Fibroblast of lung (primary cell): ENCODE measurements at places on chromosomes 13 and 19.

GRCh38 chr19:38122402-38123093 is 101.5 kb downstream of the DPF1 start:
- no peak for DNase-seq

DNA sequence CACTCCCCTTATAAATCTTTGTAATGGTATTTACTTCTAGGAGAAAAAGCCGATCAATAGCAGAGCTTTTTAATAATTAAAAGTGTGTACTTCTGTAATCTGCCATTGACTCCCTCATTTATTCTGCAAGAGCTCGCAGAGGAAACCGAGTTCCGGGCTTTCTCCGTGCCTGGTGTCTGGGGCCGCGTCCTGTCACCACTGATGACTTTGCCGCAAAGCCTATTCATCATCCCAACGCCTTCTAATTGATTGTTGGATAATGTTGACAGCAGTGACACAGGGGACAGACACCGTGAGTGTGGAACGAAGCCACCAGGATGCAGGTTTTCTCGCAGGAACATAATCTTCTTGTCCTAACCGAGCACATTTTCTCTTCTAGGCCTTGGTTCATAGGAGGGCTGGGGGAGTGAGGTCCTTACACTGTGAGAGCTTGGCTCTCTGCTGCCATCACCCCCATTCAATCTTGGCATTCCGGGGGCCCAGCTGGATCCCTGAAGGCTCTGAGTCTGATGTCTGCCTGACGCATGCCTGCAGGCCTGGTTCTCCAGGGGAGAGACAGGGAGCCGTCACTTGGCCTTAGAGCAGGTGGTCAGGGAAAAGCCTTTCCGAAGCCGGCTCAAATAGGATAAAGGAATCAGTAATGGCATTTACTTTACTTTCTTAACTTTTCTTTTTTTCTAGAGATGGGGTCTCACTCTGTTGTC is 110.3 kb downstream of the KDM4B start:
- no peak for DNase-seq

GRCh38 chr19:45450012-45450333 is 17.8 kb upstream of the FOSB start:
- DNase-seq, result no peak

- no peak for DNase-seq
These were observed 431.9 kb downstream of the COG6 start for GRCh38 chr13:40087091-40088002.

GRCh38 chr13:103568314-103568713 is 502.1 kb upstream of the SLC10A2 start:
- DNase-seq, result no peak

GRCh38 chr19:5934774-5935472 is 20.9 kb downstream of the CAPS start:
- DNase-seq, result peak; percentile 86

DNA sequence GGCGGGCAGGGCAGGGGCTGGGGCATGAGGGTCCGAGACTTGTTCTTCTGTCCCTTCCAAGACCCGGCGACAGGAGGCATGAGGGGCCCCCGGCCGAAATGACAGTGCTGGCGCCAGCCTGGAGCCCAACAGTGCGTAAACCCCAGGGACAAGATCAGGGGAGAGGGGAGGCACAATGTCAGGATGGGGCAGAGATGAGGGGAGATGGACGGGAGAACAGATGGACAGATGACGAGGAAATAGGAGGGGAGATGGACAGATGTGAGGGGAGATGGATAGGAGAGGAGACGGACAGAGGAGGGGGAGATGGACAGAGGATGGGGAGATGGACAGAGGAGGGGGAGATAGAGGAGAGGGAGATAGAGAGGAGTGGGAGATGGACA is 518 bp downstream of the FLT3LG start:
- DNase-seq, result no peak

- DNase-seq, result peak; percentile 27
These were observed 97.3 kb downstream of the SERP2 start for GRCh38 chr13:44470638-44471562.
